ENCODE measurements at places on chromosomes 12 and 14.

GRCh38 chr12:19005257-19005801, 124.2 kb upstream of the PLEKHA5 start:
- no peak for DNase-seq

- no peak for DNase-seq
These were observed 50.4 kb downstream of the RPH3A start for GRCh38 chr12:112841906-112842305.

DNA sequence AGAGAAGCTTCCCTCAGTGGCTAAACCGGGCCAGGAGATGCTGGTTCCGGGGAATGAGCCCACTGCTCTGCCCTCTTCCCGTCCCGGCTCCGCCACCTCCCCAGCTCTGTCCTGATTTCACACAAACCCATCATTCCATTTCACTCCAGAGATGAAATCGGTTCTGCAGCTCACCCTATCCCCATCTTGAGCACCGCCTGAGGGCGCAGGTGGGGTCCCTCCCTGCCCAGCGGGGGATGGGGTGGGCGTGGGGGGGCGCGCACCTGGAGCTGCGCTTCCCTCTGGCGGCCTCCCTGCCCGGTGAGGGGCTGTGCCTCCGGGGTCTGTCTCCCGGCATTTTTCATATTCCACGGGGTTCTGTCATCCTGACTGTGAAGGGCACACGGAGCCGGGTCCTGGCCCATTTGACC, 44.7 kb downstream of the NOC4L start:
- DNase-seq: no peak

DNA sequence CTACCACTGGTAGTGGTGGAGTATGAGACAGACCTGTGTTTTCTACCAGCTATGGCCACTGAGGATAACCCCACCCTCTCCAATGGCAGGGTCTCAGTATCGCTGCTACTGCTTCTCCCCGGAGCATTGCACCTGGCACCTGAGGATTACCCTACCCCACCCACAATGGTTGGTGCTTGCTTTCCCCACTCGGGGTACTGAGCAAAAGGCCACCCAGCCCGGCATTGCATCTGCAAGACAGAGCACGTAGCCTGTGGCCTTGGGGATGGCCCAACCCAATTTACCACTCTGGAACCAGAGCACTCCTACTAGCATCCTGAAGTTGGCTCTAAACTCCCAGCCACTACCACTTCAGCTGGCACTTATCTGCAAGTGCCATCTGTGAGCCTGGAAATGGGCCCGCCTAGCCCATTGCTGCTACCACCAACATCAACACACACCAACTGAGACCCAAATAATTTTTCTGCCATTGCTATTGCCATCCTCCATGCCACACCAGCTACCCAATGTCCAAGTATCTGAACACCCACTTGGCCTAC, 145.7 kb downstream of the CNTN1 start:
- no peak for DNase-seq

DNA sequence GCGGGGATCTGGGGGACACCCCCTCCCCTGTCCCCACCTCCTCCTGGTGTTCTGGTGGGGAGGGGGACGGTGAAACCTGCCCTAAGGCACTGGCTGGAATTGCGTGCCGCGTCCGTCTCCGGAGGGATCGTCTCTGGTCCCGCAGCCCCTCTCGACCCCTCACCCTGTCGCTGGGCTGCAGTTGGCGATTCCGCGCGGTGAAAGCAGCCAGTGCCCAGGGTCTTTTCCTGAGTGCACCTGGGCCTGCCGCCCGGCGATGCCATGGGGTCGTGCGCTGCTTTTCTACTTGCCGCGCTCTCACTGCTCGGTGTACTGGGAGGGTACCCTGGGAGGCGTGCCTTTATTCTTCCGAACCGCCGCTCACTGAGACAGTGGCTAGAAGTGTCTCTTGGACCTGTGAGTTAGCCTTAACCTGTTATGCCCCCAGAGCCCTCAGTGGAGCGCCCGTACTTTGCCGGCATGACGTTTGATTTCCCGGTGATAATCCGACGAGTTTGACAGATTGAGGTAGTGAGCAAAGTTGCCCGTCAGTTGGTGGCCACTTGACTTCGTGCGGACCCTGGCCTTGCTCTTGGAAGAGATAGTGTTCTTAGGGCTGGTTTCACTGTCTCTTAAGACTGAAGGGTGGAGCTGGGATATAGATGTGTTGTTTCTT, 788 bp downstream of the SFSWAP start:
- no peak for DNase-seq

- no peak for DNase-seq
These were observed 884.3 kb downstream of the GALC start for GRCh38 chr14:87108726-87109125.

Data from GM06990 (cell line).